ENCODE measurements at places on chromosomes 7 and 10.

DNA sequence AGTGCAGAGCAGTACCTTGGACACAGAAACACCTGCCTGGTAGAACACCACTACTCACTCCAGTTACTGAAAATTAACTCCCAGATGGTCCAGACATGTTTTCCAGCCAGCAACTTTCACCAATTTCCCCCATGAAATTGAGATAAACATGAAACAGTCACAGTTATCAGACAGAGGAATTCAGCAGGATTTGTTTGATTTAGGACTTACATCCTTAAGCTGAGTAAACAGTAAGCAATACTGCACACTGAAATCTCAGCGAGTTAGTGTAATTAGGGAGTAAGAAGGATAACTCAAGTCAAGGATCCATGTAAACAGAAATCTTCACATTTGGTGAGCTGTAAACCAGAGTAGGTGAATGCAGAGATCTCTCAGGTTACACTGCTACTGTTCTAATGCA, 353.5 kb downstream of the ELMO1 start:
- no peaks in the 10 kb centered on the region for H3K36me3 ChIP-seq
- H3K27ac ChIP-seq: no peak overlapping the region
- H3K4me3 ChIP-seq: no peak overlapping the region
- peaks cover 1% of the 10 kb centered on the region for H3K27me3 ChIP-seq

- no peaks in the 10 kb centered on the region for H3K36me3 ChIP-seq
- H3K27ac ChIP-seq: no peak overlapping the region
- no peak overlapping the region for H3K4me3 ChIP-seq
- no peaks in the 10 kb centered on the region for H3K4me1 ChIP-seq
Observed at GRCh38 chr7:119219663-119220062, 995.2 kb downstream of the ANKRD7 start.

DNA sequence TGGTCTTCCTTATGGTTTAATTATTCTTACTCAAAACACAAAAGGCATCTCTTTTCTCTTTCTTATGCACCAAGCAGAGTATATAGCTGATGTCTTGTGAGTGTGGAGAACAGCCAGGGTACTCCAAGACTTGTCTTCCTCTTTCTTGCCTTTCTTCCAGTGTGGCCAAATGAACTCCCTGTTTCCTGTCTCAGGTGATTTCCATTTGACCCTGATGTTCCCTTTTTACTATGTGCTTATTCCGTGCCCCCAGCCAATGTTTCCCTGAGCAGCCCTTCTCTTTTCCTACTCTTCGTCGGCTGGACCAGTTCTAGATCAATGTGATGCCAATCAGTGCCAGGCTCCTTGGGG, 12.6 kb downstream of the OR9A4 start:
- H3K27me3 ChIP-seq: no peaks in the 10 kb centered on the region
- H3K36me3 ChIP-seq: peaks cover 4% of the 10 kb centered on the region
- DNase-seq: no peak
- H3K27ac ChIP-seq: no peak overlapping the region

DNA sequence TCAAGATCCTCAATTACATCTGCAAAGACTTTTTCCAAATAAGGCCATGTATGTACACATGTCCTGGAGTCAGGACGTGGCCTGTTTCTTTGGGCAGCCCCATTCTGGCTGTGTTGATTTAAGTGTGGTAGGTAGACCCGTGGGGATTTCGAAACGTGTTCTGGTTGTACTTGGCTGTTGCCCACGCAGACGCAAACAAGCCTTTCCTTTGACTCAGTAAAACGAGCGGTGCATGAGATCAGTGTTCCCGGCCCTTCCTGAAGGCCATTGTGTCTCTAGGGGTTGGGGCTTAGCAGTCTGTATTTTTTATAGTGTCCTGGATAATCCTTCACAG, 64.8 kb upstream of the DNAJB6 start:
- peaks cover 45% of the 10 kb centered on the region for H3K4me1 ChIP-seq
- peak overlapping the region; percentile 55 for H3K4me3 ChIP-seq
- peak overlapping the region; percentile 91 for H3K27ac ChIP-seq
- peaks cover 4% of the 10 kb centered on the region for H3K27me3 ChIP-seq
- H3K36me3 ChIP-seq: peaks cover 44% of the 10 kb centered on the region
- peak; percentile 95 for DNase-seq

- no peak overlapping the region for H3K4me3 ChIP-seq
- no peaks in the 10 kb centered on the region for H3K27me3 ChIP-seq
- no peak overlapping the region for H3K27ac ChIP-seq
- peaks cover 14% of the 10 kb centered on the region for H3K36me3 ChIP-seq
- no peak for DNase-seq
Observed at GRCh38 chr10:92506336-92506735, 67.6 kb downstream of the IDE start.

DNA sequence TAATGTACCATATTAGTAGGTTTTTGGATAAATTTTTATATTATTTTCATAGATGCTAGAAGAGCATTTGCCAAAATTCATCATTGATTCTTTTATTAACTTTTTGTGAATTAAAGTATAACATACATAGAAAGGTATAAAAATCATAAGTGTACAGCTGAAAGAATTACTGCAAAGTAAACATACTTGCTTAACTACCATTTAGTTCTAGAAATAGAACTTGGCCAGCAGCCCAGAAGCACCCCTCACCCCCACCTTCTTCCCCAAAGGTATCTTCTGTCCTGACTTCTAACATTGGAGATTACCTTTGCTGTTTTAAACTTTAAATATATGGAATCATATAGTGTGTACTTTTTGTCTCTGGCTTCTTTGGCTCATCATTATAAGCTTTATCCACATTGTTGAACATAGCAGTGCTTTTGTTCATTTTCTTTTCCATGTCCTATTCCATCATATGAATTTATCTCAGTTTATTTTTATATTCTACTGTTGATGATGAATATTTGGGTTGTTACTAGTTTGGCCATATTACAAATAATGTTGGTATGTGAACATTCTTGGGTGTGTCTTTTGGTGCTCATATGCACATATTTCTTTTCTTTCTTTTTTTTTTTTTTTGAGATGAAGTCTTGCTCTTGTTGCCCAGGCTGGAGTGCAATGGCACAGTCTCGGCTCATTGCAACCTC, 142.8 kb downstream of the ADK start:
- H3K27me3 ChIP-seq: peaks cover 6% of the 10 kb centered on the region
- H3K4me3 ChIP-seq: peak overlapping the region; percentile 82
- H3K27ac ChIP-seq: peak overlapping the region; percentile 95
- peak; percentile 83 for DNase-seq
- peaks cover 78% of the 10 kb centered on the region for H3K4me1 ChIP-seq

- H3K4me1 ChIP-seq: no peaks in the 10 kb centered on the region
- no peak overlapping the region for H3K27ac ChIP-seq
- DNase-seq: no peak
- H3K36me3 ChIP-seq: peaks cover 79% of the 10 kb centered on the region
Observed at GRCh38 chr7:87199241-87199640, 20.3 kb downstream of the TMEM243 start.

DNA sequence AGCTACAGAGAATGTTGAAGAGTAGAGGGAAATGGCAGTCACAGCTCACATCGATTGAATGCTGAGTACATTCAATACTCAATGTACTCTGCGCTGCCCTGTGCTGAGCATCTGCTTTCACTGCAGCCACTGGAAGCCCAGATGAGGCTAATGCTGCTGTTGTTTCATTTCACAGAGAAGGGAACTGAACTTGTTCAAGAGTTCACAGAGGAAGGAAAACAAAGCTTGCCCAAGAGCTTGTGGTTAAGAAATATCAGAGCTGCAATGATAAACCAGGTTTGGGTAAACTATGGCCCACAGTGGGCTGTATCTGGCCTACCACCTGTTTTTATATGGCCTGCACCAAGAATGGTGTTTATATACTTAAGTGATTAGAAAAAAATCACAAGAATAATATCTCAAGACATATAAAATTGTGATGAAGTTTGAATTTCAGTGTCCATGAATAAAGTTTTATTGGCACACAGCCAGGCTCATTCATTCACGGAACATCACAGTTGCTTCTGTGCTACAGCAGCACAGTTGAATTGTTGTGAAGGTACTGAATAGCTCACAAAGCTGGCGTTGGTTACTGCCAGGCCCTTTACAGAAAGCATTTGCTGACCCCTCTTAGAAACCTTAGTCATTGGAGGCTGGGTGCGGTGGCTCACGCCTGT, 64.1 kb downstream of the CFAP58 start:
- H3K27me3 ChIP-seq: peaks cover 7% of the 10 kb centered on the region
- no peaks in the 10 kb centered on the region for H3K36me3 ChIP-seq
- H3K4me1 ChIP-seq: peaks cover 8% of the 10 kb centered on the region
- DNase-seq: no peak

- H3K4me3 ChIP-seq: no peak overlapping the region
- no peaks in the 10 kb centered on the region for H3K36me3 ChIP-seq
- peaks cover 15% of the 10 kb centered on the region for H3K4me1 ChIP-seq
- peaks cover 12% of the 10 kb centered on the region for H3K27me3 ChIP-seq
Observed at GRCh38 chr10:14613588-14613920, 161.1 kb downstream of the FAM107B start.

DNA sequence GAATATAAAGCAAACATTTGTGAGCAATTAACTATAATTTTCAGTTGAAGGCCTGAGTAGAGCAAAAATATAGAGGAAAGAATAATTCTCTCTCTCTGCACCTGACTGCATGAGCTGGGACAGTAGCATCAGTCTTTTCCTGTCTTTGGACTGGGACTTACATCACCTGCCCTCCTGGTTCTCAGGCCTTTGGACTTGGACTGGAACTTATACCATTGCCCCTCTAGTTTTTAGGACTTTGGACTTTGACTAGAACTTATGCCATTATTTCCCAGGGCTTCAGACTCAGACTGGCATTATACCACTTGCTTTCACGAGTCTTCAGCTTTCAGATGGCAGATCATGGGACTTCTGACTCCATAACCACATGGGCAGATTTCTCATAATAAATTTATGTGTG, 81.0 kb upstream of the SLC25A13 start:
- peaks cover 24% of the 10 kb centered on the region for H3K4me1 ChIP-seq
- H3K4me3 ChIP-seq: no peak overlapping the region
- no peak overlapping the region for H3K27ac ChIP-seq
- H3K36me3 ChIP-seq: no peaks in the 10 kb centered on the region
- no peaks in the 10 kb centered on the region for H3K27me3 ChIP-seq

GRCh38 chr10:16901106-16901505, 83.9 kb upstream of the RSU1 start:
- peaks cover 28% of the 10 kb centered on the region for H3K36me3 ChIP-seq
- DNase-seq: no peak
- peaks cover 23% of the 10 kb centered on the region for H3K4me1 ChIP-seq
- H3K27ac ChIP-seq: no peak overlapping the region

GRCh38 chr7:98526059-98526458, 91.0 kb upstream of the NPTX2 start:
- no peak overlapping the region for H3K4me3 ChIP-seq
- no peak overlapping the region for H3K27ac ChIP-seq
- no peak for DNase-seq
- no peaks in the 10 kb centered on the region for H3K4me1 ChIP-seq
- H3K27me3 ChIP-seq: peaks cover 3% of the 10 kb centered on the region

GRCh38 chr7:76356823-76357222, 2.0 kb downstream of the YWHAG start:
- DNase-seq: peak; percentile 57
- H3K4me3 ChIP-seq: peak overlapping the region; percentile 99
- H3K27me3 ChIP-seq: no peaks in the 10 kb centered on the region
- peaks cover 52% of the 10 kb centered on the region for H3K4me1 ChIP-seq
- H3K36me3 ChIP-seq: peaks cover 45% of the 10 kb centered on the region

DNA sequence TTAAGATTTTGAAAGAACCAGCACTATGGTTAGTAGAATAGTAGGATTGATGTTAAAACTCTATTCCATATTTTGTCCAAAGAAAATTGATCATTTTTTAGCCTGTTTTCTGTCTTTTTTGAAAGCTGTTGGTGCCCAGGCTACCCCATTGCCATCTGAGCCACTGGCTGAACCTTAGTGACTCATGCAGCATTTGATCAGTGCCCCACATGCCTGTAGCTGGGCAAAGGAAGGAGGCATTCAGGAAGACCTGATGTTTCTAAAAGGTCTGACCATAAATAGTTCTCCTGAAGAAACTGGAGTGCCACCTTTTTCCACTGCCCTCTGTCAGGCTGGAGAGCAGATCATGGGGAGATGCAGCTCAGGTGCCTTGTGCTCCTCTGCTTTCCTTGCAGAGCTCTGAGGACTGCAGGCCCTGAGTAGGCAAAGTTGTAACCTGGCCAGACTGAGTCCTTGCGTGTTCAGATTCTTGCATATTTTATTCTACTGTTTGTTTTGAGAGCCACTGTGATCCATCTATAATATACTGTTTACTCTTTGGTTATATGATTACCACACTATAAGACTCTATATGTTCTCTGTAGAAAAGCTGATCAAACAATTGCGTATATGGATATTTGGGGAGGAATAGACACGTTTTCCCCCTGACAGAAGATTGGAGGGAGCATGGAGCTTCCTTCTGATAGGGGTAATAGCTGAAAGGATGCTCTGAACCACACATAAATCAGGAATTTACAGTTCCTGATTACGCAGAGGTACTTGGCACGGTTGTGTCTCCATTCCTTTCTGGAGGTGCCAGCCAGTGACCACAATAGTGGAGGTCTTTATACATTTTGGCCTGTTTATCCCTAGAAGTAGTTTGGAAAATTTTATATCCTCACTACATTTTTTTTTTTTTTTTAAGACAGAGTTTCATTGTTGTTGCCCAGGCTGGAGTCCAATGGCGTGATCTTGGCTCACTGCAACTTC, 48.9 kb upstream of the GJD4 start:
- peaks cover 5% of the 10 kb centered on the region for H3K36me3 ChIP-seq
- H3K4me3 ChIP-seq: no peak overlapping the region
- no peak for DNase-seq
- no peaks in the 10 kb centered on the region for H3K27me3 ChIP-seq
- H3K4me1 ChIP-seq: peaks cover 23% of the 10 kb centered on the region

DNA sequence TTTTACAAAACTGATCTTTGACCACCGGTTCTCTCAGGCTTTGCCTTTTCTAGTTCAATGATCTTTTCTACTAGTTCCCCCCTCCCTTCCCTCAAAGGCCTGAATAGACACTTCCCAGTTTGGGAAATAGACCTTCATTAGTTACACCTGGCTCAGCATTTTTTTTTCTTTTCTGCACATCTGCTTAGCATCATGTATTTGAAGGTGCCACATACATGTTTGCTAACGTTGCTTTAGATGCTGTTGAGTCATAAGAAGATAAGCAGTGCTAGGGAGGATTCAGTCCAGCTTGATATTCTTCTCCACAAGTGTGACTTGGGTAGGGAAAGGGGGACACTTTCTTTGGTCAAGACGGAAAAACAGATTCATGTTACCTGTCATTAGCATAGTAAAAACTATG, 78.3 kb downstream of the BICC1 start:
- H3K27me3 ChIP-seq: peaks cover 4% of the 10 kb centered on the region
- peak overlapping the region; percentile 68 for H3K27ac ChIP-seq
- peaks cover 49% of the 10 kb centered on the region for H3K4me1 ChIP-seq
- peaks cover 36% of the 10 kb centered on the region for H3K36me3 ChIP-seq
